ENCODE measurements at places on chromosomes 4 and X. TPM values are rescaled to one million over a fixed set of nuclear protein-coding genes. Genes with fewer than 3 reads are reported as not detected.

The RAB40AL gene
- not detected for total RNA-seq

The MOB1B gene
- 9.5 TPM for total RNA-seq

The RTL5 gene
- 0.58 TPM for total RNA-seq

The UGT2A1 gene
- not detected for total RNA-seq

The MTMR1 gene
- total RNA-seq, result 13.1 TPM

The PARM1 gene
- 0.58 TPM for total RNA-seq

The PDE6B gene
- not detected for total RNA-seq

The SMIM10L2A gene
- total RNA-seq, result not detected

The ZAR1 gene
- total RNA-seq, result not detected

The BEND2 gene
- total RNA-seq, result not detected

The SHROOM3 gene
- total RNA-seq, result 6.6 TPM

The PDZD4 gene
- total RNA-seq, result not detected

The TMPRSS11F gene
- total RNA-seq, result not detected

The HDX gene
- 8.5 TPM for total RNA-seq

The DMD gene
- 3.2 TPM for total RNA-seq

The ZIC3 gene
- total RNA-seq, result not detected

The CXCL5 gene
- 2.7 TPM for total RNA-seq

The GABRE gene
- 1.9 TPM for total RNA-seq

The CLCN5 gene
- total RNA-seq, result 1.7 TPM

The SPANXN3 gene
- total RNA-seq, result not detected

The SPANXN4 gene
- total RNA-seq, result not detected

The GJB1 gene
- total RNA-seq, result not detected

The FGFR3 gene
- total RNA-seq, result 0.89 TPM

The GABRG1 gene
- not detected for total RNA-seq

The CCDC120 gene
- 1.4 TPM for total RNA-seq

The SPINK2 gene
- not detected for total RNA-seq

The DGKK gene
- not detected for total RNA-seq

The MAGEC2 gene
- total RNA-seq, result not detected

The CLGN gene
- 8.9 TPM for total RNA-seq
